ENCODE measurements at places on chromosomes 16 and 17. TPM values are rescaled to one million over a fixed set of nuclear protein-coding genes. Genes with fewer than 3 reads are reported as not detected.

DNA sequence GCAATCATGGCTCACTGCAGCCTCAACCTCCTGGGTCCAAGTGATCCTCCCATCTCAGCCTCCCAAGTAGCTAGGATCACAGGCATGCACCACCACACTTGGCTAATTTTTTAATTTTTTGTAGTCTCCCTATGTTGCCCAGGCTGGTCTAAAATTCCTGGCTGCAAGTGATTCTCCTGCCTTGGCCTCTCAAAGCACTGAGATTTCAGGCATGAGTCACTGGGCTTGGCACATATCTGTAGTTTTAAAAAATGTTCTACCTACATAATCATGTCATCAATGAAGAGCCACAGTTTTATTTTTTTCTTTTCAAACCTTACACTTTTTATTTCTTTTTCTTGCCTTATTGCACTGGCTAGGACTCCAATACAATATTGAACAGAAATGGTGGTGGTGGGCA, 33.1 kb upstream of the COL1A1 start:
- no peak overlapping the region for H3K4me3 ChIP-seq
- DNase-seq = no peak

Gene TPSD1
- total RNA-seq = not detected

Gene KCNH6
- total RNA-seq = not detected

- H3K27ac ChIP-seq = no peak overlapping the region
- peaks cover 2% of the 10 kb centered on the region for H3K36me3 ChIP-seq
- DNase-seq = no peak
- H3K4me3 ChIP-seq = no peak overlapping the region
- H3K27me3 ChIP-seq = no peaks in the 10 kb centered on the region
Observed at GRCh38 chr16:17304491-17305119, 166.2 kb downstream of the XYLT1 start.

Gene DNAAF8
- total RNA-seq = 0.10 TPM

- H3K27me3 ChIP-seq = peaks cover 11% of the 10 kb centered on the region
- peaks cover 1% of the 10 kb centered on the region for H3K4me1 ChIP-seq
- no peak for DNase-seq
- no peak overlapping the region for H3K4me3 ChIP-seq
Observed at GRCh38 chr16:23334950-23335349, 32.8 kb downstream of the SCNN1B start.

Gene ADORA2B
- total RNA-seq = 7.0 TPM

GRCh38 chr16:12543700-12544476, 259.8 kb downstream of the CPPED1 start:
- no peak overlapping the region for H3K4me3 ChIP-seq
- no peak for DNase-seq
- no peaks in the 10 kb centered on the region for H3K36me3 ChIP-seq
- H3K27ac ChIP-seq = no peak overlapping the region

Gene SMYD4
- 20.0 TPM for total RNA-seq

DNA sequence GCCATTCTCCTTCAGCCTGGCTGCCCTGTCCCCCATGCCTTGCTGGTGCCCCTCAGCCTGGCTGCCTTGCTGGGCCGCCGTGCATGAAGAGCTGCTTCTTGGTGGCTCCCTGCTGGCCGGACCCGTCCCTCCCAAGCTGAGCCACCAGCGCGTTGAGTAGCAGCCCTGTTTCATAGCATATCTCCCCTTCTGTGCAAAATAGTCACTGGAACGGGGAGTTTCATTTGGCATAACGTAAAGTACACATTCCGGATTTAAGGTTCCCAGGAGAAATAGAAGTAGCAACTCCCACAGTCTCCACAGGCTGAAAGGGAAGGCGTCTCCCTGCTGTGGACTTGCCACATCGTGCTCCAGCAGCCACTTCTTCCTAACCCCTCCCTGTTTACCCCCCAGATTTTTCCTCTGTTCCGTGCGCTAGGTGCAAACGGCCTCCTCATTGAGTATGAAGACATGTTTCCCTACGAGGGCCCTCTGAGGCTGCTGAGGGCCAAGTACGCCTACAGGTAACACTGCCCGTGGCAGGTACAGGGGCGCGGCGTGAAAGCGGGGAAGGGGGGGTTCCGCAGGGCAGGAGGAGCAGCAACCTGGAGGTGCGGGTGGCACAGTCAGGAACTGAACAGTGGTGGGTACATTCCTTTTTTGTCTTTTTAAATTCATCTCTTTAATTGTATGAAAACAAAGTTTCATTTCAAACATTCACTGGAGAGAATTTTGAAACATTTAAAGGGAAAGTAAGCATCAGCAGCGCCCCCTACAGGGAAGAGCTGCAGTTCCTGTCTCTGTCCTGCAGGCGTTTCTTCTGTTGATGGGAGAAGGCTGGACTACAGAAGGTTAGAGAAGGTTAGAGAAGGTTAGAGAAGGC, 5.8 kb upstream of the OGFOD3 start:
- peaks cover 12% of the 10 kb centered on the region for H3K4me1 ChIP-seq
- H3K27ac ChIP-seq = peak overlapping the region; percentile 34
- H3K4me3 ChIP-seq = no peak overlapping the region

Data from activated naive CD8-positive, alpha-beta T cell treated with anti-CD3 and anti-CD28 coated beads for 36 hours (primary cell).